Activated T-cell treated with anti-CD3 and anti-CD28 coated beads, Interleukin-2, amount 50 U/mL, for 72 hours (primary cell): ENCODE measurements at places on chromosomes 2 and 18. TPM values are rescaled to one million over a fixed set of nuclear protein-coding genes. Genes with fewer than 3 reads are reported as not detected.

MC5R gene
- not detected for total RNA-seq

DSEL gene
- total RNA-seq = 0.14 TPM

G6PC2 gene
- not detected for total RNA-seq

RAB10 gene
- total RNA-seq = 137 TPM

LINC00305 gene
- not detected for total RNA-seq

MDH1B gene
- 0.56 TPM for total RNA-seq

GKN1 gene
- total RNA-seq = not detected

UGT1A5 gene
- total RNA-seq = not detected

PFN4 gene
- total RNA-seq = 0.29 TPM

NR4A2 gene
- total RNA-seq = 36.1 TPM
